NCI-H146 (cell line): ENCODE measurements at places on chromosomes 5 and 9.
A peak's percentile ranks its signal among the peaks of the same experiment; 100 is the strongest.

- no peak for DNase-seq
These were observed 39.6 kb downstream of the PCDHGC5 start for GRCh38 chr5:141528291-141528984.

GRCh38 chr5:112329419-112330090 is 89.5 kb downstream of the EPB41L4A start:
- no peak for DNase-seq

DNA sequence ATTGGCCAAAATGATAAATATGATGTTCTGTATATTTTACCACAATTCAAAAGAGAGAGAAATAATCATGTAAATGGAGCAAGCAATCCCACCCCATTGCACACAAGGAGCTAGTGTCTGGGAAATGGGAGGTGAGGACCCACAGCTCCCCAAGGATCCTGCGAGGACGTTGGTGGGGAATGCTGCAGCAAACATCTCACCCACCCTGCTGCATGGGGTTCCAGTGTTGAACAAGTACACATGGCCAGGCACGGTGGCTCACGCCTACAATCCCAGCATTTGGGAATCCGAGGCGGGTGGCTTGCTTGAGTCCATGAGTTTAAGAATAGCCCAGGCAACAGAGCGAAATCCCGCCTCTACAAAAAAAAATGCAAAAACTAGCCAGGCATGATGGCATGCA is 29.0 kb downstream of the STK10 start:
- no peak for DNase-seq

- DNase-seq, result peak; percentile 90
These were observed at the start of gene PCDHB2 for GRCh38 chr5:141094481-141095262. TSS of gene PCDHB2 (plus strand) at chr5:141094615. CDS start at chr5:141094791, 176 bp downstream.

- no peak for DNase-seq
These were observed 203.1 kb upstream of the ARRDC3 start for GRCh38 chr5:91586232-91586631.

GRCh38 chr5:87686975-87687374 is 274.2 kb upstream of the CCNH start:
- DNase-seq, result no peak

GRCh38 chr5:112762113-112762810 is 24.6 kb downstream of the APC start:
- DNase-seq, result no peak

DNA sequence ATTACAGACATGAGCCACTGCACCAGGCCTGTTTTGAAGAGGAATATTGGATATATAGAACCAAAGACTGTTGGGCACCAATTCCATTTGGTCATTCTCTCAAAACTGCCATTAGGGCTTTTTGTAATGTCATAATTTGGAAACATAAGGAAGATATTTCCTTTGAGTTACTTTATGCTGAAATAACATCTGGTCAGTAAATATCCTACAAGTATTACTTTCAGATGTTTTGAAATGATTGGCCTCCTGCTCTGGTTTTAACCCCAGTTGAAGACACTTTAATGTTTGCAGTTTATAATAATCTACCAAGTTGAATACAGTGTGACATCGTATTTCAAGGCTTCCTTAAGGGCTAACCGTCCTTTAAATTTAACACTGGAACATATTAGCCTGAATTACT is 33.6 kb downstream of the LRRTM2 start:
- no peak for DNase-seq

- no peak for DNase-seq
These were observed 71.8 kb downstream of the NRG2 start for GRCh38 chr5:139971202-139971725.

DNA sequence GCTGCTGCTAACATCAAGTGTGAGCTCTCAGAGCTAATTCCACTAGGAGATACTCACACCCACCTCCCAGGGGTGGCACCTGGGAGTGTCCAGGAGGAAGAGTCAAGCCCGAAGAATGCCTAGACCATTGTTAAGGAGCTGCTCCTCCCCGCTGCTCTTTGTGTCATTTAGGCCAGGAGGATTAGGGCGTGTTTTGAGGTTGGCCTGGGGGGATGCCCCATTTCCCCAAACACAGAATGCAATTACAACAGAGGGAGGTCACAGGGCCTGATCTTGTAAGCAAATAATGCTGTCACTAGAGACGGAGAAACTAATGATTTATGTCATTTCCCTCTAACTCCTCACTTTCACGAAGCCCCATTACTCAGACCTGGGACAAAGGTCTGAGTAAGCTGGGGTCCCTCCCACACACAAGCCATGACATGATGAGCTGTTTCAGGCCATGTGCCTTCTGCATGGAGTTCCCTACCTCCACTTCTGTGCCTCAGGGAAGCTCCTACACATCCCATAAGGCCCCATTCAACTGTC is 312.5 kb downstream of the ACTL7B start:
- peak; percentile 54 for DNase-seq

DNA sequence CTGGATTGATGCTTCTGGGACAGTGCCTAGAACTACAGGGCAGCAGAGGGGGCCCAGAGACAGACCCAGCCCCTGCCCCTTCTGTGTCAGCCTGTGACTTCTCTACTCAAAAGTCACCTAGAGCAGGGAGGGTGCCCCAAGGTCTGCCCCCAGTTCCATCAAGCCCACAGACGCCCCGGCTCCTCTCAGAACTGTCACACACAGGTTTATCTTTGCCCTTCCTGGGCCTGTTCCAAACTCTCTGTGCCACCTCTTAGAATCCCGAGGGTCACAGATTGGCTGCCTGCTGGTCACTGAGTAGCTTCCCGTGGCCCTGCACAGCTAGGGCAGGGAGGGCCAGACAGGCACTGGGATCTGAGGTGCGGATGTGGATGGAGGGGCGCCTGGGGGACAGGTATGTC is 1.7 kb downstream of the RGS14 start:
- DNase-seq, result no peak
